ENCODE measurements at places on chromosomes 6 and 20.

DNA sequence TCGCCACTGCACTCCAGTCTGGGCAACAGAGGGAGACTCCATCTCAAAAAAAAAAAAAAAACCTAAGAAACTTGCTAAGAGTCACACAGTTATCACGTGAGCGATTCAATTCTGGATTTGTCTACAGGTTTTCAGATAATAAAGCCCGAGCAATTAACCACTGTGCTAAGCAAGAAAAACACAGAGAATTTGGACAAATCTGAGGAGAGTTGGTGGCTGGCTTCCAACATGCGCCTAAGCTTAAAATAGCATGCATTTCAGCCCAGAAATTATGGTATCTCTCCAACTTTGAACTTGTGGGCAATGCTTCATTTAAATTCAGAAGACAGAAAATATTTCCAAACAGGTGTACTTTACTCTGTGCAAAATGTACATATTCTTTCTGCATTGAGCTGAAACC, 232.9 kb downstream of the TSHZ2 start:
- DNase-seq = no peak

DNA sequence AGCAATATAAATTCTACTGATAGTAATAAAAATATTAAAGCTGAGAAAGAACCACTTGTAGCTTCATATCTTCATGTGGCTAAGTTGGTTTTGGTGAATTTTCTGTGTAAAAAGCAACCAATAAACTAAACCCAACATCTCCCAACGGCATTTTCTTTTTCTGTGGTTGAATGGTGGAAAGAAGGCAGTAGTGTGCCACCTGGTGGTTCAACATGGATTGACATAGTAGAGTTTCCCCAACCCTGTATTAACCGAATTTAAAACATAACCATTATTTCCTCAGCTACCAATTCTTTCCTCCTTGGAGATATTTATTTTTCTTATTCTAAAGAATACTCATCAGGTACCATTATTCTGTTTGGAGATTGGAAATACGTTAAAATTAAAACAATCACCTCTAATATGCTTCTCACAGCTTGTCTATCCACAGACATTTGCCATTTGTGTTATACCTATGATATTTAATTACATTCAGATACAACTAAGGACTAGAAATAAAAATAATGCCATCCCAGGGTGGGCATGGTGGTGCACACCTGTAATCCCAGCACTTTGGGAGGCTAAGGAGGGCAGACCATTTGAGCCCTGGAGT, 117.1 kb upstream of the EEF1E1 start:
- peak; percentile 42 for DNase-seq

- DNase-seq = no peak
These were observed 159.5 kb upstream of the MANEA start for GRCh38 chr6:95417856-95418255.

GRCh38 chr6:154931711-154932424, 63.2 kb upstream of the TIAM2 start:
- DNase-seq = no peak

GRCh38 chr20:58854638-58855471, 2.3 kb downstream of the GNAS start:
- DNase-seq = no peak

DNA sequence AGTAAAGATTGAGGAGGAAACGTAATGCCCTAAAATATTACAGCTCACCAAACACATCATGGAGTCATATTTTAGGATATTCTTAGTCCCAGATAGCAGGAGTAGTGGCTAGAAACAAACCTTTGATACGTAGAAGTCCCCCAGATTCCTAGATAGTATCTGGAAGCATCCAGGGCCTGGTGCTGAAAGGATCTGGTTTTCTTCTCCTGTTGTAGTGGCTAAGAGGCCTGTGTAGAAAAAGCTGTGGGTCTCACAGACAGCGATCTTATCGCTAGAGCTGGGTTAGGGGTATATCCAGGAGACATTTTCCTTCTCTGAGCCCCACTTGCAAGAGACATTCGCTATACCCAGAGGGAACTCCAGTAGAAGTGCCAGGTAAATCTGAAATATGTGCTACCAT, 139.9 kb downstream of the KCNQ5 start:
- DNase-seq = no peak

DNA sequence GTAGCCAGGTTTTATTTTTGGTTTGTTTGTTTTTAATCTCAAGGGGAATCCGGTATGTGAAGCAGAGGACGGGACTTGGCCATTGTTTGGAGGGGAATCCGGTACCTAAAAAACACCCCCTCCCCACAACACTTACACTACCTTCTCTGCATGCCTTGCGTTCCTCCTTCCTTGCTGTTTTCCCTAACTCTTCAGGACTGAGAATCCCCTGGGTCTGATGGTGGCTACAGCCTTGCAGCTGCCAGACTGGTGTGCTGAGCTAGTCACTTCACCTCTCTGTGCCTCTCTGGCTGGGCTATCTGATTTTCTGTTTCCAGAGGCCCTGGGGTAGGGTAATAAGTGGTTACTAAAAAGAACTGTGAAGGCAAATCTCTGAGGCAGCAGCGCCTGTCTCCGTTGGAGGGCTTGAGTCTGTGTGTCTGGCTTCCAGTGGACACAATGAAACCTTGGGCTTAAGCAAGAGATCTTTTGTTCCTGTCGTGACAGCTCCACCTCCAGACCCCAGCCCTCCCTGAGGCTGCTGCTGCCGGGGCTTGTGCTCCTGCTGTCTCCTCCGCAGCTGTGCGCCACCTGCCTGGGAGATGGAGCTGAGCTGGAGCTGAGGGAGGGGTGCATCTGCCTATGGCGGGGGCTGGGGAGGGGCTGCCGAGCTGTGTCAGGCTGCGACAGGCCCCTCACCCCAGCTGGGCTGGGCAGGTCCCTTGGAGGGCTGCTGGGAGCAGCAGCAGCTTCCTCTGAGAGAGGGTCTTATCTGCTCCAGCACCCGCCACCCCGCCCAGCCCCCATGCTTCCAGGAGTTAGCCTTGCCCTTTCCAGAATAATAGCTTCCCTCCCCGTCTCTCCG, 65.8 kb upstream of the CCDC167 start:
- no peak for DNase-seq

DNA sequence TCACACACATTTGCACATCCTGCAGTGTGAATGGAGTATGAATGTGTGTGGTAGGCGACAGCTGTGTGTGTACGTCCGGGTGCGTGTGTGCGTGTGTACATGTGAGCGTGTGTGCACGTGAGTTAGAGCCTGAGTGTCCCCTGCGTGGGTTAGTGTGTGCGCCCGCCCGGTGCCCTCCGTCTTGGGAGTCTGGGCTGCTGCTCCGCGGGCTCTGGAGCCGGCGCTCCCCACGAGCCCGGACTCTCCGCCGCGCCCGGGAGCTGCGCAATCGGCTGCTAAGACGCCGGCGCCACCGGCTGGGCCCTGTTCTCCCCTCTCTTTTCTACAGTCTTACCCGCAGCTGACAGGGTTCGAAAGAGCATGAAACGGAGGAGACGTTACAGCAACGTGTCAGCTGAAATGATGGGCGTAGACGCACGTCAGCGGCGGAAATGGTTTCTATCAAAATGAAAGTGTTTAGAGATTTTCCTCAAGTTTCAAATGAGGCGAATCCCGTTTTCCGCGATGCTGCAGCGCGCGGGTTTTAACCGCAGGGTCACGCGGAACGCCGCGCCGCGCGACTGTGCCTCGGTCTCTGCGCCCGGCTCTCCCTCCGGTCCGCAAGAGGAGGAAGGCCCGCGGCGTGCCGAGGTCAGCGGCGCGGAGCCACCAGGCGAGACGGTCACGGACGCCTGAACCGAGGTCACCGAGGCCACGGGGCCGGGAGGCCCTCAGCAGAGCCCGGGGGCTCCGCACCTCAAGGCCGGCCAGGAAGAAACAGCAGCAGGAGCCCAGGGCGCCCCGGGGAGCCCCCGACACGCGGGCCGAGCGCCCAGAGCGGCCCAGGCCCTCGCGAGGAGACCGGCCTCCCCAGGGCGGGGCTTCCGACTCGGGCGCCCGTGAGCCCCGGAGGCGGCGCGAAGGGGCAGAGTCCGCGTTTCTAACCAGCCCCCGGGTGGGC, 95.3 kb upstream of the BHLHE23 start:
- peak; percentile 70 for DNase-seq

- no peak for DNase-seq
These were observed 90.0 kb upstream of the HMGCLL1 start for GRCh38 chr6:55669028-55669427.

DNA sequence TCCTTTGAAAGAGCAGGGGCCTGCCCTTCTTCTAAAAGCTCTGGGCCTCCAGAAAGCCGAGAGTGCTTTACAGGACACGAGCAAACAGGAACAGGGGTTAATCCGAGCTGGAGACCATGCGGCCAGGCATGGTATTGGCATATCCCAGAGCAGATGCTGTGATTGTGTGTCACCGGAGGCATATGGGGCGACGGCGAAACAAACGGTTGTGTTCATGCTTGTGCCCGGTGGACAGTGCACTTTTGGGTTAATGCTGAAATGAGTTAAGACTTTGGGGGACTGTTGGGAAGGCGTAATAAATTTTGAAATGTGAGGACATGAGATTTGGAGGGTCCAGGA, 1088.7 kb upstream of the DEFB115 start:
- DNase-seq = no peak

- DNase-seq = no peak
These were observed 19.9 kb downstream of the ZNF451 start for GRCh38 chr6:57109880-57110279.

DNA sequence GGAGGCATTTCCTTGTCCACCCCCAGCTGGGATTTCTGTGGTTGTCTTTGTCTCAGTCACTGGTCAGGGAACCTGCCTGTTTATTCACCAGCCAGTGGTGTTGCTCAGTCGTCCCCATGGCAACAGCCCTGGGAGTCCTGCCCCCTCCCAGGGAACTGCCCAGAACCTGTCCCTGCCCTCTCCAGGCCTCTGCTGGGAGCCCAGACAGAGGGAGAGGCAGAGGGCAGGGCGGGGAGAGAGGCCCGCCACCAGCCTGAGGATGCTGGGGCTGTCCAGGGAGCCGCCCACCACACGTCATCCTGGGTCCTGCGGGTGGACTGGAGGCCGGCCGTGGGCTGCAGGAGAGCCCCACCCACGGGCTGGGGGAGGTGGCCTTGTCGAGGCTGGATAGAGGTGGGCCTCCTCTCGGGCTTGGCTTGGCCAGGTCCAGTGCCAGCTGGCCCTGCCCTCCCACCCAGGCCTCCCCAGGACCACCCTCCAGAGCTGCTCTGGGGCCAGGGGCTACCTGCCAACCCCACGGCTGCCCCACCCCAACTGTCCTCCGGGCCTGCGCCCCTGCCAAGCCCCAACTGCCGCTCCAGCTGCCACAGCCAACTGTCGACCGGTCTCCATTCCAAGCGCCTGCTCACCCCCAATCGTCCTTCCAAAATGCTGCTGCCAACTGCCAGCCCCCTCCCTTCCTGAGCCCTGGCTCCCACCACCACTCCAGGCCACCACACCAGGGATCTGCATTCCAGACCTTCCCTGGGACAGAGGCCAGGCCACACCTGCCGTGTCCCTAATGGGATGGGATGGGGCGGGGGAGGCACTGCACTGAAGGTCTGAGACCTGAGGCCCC, 4.2 kb upstream of the ZBTB46 start:
- no peak for DNase-seq

GRCh38 chr6:14694308-14694707, 551.6 kb upstream of the JARID2 start:
- DNase-seq = no peak

- DNase-seq = no peak
These were observed 20.8 kb upstream of the SLCO4A1 start for GRCh38 chr20:62621251-62622110.

DNA sequence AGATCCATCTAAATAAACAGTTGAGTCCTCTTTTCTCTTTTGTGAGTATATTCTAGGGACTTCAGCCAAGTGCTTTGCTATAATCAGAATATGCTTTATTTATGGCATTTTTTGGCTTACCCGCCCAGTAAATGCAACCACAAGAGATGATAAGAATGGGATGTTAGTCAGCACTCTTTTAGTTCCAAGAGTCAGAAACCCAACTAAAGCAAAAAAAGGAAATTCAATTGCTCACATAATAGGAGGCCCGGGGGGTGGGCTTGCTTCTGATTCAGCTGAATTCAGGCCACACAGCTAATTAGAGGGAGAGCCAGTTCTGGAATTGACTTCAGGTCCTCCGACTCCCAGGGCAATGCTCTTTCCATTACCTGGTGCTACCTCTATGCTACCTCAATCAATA, 250.6 kb downstream of the FARS2 start:
- DNase-seq = no peak

DNA sequence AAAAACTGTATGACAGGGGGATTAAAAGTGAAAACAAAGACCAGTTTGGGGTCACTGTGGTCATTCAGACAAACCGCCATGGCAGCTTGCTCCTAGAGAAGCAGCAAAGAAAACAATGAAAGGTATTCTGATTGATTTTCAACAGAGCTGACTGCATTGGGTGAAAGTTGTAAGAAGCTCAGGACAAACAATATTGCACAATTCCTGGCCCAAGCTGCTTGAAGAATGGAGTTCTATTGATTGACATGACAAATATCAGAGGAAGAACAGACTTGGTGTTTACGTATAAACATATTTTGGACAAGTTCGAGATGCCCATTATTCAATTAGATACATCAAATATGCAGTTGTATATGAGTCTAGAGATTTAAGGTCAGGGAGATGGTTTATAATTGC, 62.0 kb downstream of the TRIM38 start:
- no peak for DNase-seq

DNA sequence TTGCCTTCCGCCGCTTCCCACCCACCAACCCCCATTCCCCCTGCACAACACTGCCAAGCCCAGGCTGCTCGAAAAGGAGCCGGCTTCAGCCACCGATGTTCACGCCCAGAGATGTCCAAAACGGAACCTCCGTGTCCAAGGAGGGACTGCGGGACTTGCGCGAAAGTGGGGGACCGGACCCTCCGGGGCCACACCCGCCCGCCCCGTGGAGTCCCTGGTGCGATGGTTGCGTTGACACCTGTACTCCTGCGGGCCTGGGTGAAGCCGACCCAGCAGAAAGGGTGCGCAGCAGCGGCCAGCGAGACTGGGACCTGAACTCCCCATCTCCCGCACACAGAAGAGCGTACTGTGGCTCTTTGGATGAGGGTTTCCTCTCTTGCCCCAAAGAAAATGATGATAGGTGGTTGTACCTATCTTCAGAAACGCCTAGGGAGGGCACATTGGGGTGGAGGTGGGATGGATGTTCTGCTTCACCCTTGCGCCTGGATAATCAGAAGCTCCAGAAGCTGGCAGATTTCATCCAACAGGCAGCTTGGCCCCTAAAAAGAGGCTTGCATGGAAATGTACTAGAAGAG, 1.9 kb upstream of the VGLL2 start:
- DNase-seq = no peak

- no peak for DNase-seq
These were observed 645.0 kb downstream of the PHF3 start for GRCh38 chr6:64280569-64280968.

- no peak for DNase-seq
These were observed 4.5 kb upstream of the TREM2 start for GRCh38 chr6:41167173-41167963.

Data from CD4-positive, alpha-beta T cell treated with Interleukin-6 for 4 hours (primary cell).